Brain (organoid and tissue), 16 donors: ENCODE measurements at places on chromosomes 5 and 9.
A peak's percentile ranks its signal among the peaks of the same experiment; 100 is the strongest.

DNA sequence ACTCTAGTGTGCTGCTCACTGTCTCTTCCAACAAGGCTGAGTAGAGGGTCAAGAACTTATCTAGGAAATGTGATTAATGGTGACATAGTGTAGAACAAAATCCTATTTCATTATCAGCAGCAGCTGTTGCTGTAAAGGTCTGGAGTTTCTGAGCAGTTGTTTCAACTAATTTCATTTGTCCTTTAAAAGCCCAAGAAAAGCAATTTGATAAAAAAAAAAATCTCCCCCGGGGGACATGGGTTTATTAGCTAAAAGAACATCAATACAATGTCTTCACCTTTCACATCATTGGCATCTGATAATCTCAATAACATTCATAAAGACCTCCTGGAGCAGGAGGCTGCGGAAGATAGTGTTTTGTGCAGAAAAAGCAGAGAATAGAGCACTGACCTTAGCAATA lies 468.1 kb downstream of the KCTD16 start:
- DNase-seq, result no peak

- DNase-seq, result no peak
These were observed 204.1 kb upstream of the EFNA5 start for GRCh38 chr5:107874795-107875194.

DNA sequence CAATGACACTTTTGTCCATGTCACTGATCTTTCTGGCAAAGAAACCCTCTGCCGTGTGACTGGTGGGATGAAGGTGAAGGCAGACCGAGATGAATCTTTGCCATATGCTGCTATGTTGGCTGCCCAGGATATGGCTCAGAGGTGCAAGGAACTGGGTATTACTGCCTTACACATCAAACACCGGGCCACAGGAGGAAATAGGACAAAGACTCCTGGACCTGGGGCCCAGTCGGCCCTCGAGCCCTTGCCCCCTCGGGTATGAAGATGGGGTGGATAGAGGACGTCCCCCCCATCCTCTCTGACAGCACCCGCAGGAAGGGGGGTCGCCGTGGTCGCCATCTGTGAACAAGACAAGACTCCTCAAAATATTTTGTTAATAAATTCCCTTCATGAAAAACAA lies 12.0 kb downstream of the SEMA6A start:
- no peak for DNase-seq

GRCh38 chr9:15531380-15531779 lies 20.6 kb upstream of the PSIP1 start:
- no peak for DNase-seq

DNA sequence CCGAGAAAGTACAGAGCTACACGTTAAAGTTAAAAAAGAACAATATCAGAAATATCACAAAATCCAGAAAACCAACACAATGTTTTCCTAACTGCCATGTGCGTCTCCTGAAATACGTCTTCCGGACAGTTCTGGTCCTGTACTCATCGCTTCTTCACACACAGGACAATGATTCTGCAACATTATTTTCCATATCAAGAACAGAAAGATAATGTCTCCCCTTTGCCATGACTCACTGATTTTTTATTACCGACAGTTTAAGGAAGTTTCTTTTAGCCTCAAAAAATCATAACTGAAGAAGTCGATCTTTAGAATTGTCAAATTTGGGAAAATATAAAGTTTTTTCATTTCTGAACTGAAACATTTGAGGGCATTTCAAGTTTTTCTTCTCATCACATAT lies 2.5 kb downstream of the TBC1D9B start:
- no peak for DNase-seq

- no peak for DNase-seq
These were observed 18.3 kb upstream of the FUBP3 start for GRCh38 chr9:130561056-130561455.

DNA sequence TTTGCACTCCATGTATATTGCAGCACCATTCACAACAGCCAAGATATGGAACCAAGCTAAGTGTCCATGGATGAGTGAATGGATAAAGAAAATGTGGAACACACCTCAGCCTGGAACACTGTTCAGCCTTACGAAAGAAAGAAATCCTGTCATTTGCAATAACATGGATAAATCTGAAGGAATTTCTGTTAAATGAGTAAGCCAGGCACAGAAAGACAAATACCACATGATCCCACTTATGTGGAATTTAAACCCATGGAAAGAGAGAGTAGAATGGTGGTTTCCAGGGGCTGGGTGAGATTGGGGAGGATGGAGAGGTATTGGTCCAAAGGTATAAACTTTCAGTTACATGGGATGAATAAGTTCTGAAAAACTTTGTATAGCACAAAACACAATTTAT lies 228.9 kb upstream of the CD180 start:
- no peak for DNase-seq

- DNase-seq, result no peak
These were observed 1369.8 kb upstream of the CDH9 start for GRCh38 chr5:28408186-28408585.

GRCh38 chr9:112396416-112396815 lies 16.5 kb downstream of the HSDL2 start:
- DNase-seq, result no peak

DNA sequence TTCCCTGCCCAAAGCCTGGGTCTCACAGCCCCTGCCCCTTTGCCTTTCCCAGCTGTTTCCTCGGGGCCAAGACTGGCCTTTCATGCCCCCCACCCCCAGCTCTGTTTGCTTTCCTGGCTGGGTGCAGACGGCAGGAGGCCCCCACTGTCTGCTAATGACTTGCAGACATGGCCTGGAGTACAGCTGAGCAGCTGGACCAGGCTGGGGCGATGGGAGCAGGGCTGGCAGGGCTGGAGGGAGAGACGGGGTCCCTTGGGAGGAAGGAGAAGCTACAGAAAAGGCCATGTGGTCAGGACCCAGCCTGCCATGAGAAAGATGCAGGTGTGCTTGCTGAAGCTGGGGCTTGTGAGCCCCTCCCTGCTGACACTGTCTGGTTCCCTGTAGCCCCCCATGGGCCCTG lies 28.3 kb upstream of the GFPT2 start:
- no peak for DNase-seq

DNA sequence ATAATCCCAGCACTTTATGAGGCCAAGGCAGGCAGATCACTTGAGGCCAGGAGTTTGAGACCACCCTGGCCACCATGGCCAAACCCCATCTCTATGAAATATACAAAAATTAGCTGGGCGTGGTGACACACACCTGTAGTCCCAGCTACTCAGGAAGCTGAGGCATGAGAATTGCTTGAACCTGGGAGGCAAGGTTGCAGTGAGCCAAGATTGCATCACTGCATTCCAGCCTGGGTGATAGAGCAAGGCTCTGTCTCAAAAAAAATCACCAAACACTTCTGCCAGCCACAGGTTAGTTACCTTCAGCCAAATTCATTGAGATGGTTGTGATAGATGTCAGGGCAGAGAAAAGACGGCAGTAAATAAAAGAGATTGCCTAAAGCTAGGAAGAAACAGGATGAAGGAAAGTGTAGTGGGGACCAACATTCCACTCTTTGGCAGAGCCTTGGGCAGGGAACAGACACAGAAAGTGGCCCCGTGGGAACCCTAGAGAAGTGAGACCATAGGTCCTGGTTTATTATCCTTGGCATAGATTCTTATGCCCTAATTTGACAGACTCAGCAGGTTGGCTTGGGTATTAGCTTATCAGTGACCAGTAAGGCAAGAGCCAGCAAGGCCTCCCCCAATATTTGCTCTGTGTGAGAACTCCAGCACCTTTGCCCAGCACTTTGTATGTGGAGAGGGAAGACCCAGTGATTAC lies 5.5 kb upstream of the CEP120 start:
- no peak for DNase-seq

- DNase-seq, result no peak
These were observed 125.1 kb downstream of the HACD4 start for GRCh38 chr9:20906326-20906725.

- DNase-seq, result no peak
These were observed 936.1 kb upstream of the WWC1 start for GRCh38 chr5:167355346-167355745.

- DNase-seq, result no peak
These were observed 152.1 kb downstream of the GNAQ start for GRCh38 chr9:77879437-77879943.

- no peak for DNase-seq
These were observed 11.4 kb downstream of the CHD1 start for GRCh38 chr5:98917433-98917832.

DNA sequence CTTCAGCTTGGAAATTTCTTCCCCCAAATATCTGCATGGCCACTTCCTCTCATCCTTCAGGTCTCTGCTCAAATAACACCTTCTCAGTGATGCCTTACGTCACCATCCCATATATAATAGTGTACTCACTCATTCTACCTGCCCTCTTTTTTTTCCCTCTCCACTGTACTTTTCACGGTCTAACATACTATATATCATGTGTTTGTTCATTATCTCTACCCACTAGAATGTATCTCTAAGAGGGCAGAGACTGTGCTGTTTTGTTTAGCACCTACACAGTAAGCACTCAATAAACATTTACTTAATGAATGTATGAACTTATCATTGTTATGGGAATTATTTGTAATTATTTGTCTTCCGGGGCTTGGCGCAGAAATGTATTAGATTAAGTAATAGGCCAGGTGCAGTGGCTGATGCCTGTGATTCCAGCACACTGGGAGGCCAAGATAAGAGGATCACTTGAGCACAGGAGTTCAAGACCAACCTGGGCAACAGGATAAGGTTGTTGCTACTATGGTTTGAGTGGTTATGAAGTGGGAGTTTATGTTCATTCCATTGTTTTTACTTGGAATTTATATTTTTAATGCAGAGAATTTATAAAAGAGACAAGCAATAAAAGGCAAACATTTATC lies 6.0 kb upstream of the IL13 start:
- no peak for DNase-seq

GRCh38 chr5:78958672-78959445 lies 26.3 kb downstream of the ARSB start:
- no peak for DNase-seq

GRCh38 chr5:173294673-173295320 lies 33.4 kb downstream of the STC2 start:
- DNase-seq, result no peak

GRCh38 chr9:15612962-15613361 lies 60.1 kb downstream of the CCDC171 start:
- no peak for DNase-seq

GRCh38 chr5:92838253-92838652 lies 742.8 kb downstream of the NR2F1-AS1 start:
- DNase-seq, result no peak

DNA sequence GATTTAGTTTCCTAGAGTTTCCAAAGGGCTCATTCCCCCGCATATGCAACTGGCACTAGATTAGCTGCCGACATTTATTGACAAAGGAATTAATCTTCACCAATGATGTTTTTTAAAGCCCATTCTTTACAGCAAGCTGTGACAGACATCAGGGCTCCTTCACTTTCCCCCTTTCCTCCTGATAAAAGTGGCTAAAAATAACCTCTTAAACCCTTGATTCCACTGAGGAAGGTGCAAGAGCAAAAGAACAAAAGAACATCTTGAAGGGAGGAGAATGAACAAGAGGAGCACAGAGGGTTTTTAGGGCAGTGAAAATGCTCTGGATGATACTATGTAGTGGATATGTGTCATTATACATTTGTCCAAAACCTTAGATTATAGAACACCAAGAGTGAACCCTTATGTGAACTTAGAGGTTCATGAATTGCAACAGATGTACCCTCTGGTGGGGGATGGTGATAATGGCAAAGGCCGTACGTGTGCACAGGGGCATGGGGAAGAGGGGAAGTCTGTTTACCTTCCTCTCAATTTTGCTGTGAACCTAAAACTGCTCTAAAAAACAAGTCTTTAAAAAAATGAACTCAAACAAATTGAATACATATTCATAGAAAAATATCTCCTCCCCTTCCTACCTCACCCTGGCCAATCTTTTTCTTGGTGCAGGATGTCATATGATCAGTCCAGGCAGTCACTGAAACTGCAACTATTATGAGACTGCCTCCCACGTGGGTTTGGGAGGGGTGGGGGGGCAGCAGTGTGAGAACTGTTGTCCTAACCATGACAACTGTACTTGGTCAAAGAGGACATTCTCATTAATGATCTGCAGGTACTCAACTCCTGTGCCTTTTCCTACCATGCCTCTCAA lies 83.0 kb downstream of the MARCHF3 start:
- DNase-seq, result peak; percentile 18

- DNase-seq, result peak; percentile 66
These were observed 34.8 kb upstream of the HRH2 start for GRCh38 chr5:175623088-175623487.

DNA sequence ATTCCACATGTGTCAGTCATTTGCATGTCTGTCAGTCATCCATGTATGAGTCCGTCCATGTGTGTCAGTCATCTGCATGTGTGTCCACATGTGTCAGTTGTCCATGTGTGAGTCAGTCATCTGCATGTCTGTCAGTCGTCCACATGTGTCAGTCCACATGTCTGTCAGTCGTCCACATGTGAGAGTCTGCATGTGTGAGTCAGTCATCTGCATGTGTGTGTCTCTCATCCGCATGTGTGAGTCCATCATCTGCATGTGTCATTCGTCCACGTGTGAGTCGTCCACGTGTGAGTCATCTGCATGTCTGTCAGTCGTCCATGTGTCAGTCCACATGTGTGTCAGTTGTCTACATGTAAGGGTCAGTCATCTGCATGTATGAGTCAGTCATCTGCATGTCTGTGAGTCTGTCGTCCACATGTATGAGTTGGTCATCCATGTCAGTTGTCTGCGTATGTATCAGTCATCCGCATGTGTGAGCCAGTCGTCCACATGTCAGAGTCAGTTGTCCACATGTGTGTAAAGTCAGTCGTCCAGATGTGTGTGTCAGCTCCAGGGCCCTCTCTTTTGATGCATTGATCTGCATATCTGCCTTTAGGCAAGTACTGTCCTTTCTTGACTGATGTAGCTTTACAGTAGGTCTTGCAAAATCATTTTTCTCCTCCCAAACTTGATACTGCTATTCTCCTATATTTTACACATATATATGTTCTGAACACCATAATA lies 72.5 kb upstream of the CACNA1B start:
- DNase-seq, result no peak

- no peak for DNase-seq
These were observed 11.7 kb upstream of the TRIM14 start for GRCh38 chr9:98130576-98131228.

GRCh38 chr9:121282277-121283079 lies 14.5 kb downstream of the GSN start:
- no peak for DNase-seq

GRCh38 chr5:61322738-61323725 lies 9.0 kb upstream of the ZSWIM6 start:
- no peak for DNase-seq

GRCh38 chr5:150510460-150511263 lies 2.7 kb downstream of the NDST1 start:
- peak; percentile 25 for DNase-seq

GRCh38 chr5:57219386-57219785 lies 45.5 kb downstream of the GPBP1 start:
- no peak for DNase-seq

- DNase-seq, result no peak
These were observed 752.8 kb upstream of the ADAMTS16 start for GRCh38 chr5:4387290-4387689.

GRCh38 chr5:6003040-6003825 lies 375.1 kb downstream of the MED10 start:
- no peak for DNase-seq

DNA sequence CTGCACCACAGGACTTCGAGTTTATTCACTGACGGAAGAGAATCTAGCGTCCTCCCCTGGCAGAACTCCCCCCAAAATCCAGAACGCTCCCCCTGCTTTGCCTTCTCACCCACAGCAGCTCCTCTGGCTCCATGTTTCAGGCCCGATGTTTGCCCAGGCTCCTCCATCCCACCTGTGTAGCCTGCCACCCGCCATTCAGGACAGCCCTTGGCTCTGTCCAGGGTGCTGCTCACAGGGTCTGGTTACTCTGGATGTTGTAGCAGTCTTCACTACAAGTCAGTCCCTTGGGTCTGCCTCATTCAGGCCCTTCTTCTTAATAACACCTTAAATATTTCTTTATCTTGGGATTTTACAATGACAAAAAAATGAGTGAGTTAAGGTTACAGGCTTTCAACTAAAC lies 41.3 kb upstream of the SV2C start:
- DNase-seq, result no peak
